ENCODE measurements at places on chromosomes 11 and 22.

GRCh38 chr11:121479698-121480238, 27.0 kb upstream of the SORL1-AS1 start:
- no peak for DNase-seq

DNA sequence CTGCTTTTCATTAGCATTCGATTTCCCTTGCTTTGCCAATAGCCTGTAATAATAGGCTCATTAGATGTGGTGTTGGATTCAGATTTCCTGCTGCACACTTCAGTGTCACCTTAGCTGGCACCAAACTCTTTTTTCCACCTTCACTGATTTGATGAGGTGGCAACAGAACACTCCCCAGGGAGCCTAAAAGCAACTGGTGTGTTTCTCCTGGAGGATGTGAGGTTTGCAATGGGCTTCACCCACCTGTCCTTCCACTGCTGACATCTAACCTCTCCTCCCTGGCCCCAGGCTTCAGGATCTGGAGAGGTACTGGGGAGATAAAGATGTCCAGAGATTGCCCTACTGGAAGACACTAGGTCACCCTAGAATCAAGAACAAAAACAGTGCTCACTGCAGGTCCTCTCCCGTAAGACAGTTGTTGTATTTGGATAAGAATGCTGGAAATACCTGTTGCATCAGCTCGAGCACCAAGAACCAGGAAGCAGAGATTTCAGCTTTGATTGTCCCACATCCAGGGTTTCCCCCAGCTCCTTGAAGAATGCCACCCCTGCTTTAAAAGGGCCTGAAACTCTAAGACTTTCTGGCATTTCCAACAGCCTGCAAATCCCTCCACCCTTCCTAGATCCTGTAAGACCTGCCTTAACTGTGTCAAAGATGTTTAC, 96.9 kb downstream of the SLC1A2 start:
- no peak for DNase-seq

DNA sequence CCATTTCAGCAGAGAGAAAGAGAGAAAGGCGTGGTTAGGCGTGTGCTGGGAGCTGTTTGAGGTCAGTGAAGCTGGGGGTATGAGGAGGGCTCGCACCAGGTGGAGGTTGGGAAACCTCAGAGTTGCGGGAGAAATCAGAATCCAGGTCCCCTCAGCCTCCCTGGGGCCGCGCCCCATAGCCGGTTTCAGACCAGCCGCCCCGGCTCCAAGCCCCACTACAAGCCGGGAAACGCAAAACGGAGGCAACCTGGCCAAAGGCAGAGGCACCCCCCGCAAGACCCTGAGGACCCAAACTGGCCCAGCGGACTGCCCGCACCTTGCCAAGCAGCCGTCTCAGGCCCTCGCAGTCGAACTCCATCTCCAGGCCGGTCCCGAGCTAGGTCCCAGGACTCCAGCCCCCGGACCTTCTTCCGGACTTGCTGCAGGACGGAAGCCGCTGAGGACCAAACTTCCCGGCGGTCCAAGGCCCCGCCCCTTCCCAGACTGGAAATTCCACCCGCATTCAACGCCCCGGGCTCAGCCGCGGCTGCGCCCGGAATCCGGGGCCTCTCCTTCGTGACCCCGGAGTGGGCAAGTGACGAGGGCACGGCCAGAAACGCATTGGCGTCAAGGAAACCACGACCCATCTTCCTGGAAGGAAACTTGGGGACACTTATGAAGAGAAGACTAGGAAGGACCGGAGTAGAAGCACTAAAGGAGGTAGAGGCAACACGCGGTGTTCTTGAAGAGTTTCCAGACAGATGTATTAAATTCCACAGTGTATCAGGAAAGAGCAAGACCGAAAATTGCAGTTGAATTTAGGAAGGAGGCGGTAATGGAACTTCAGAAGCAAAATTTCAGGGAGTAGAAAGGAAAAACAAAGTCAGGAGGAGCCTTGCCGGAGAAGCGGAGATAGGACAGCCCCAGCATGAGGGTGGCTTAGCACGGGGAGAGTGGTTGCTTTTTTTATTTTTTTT, at the start of gene UEVLD:
TSS of gene UEVLD (minus strand) at position 438 of the 956 bp plus-strand sequence. CDS start at position 358, 80 bp downstream.
- peak; percentile 91 for DNase-seq

GRCh38 chr11:103939694-103940093, 96.7 kb upstream of the DDI1 start:
- DNase-seq = no peak

GRCh38 chr11:65471447-65471891, 27.4 kb upstream of the MALAT1 start:
- peak; percentile 84 for DNase-seq

DNA sequence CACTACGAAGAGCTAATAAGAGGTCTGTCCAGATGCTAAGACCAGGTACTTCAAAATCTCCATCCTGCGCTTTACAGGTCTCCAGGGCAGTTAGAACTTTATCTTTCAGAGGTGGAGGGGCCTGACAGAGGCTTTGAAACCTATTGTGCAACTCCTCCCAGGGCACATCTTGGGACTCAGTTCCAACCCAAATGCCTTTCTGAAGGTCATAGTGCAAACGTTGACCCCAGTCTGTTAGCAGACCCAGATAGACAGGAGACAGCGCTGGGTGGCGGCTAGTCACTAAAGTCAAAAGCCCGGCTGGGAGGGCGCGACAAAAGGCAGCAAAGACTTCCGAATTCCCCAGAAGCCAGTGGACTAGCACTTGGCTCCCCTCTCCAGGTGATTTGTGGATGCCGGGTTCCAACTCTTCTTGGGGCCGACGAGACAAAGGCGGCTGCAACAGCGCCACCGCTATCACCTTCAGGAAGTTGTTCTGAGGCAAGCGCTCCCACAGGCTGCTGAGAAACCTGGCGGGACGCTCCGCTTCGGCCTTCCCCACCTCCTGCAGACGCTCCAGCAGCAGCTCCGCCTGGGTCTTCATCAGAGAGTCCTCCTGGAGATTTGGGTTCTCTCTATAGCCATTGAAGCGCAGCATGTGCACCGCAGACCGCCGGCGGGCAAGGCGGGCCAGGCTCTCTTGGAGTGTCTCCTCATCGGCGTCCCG, 728 bp downstream of the FANCF start:
- peak; percentile 49 for DNase-seq

GRCh38 chr22:48423481-48423911, 1404.2 kb downstream of the BRD1 start:
- peak; percentile 85 for DNase-seq

- DNase-seq = no peak
These were observed 39.7 kb upstream of the CCND1 start for GRCh38 chr11:69601011-69601975.

- no peak for DNase-seq
These were observed 285.3 kb upstream of the PITPNB start for GRCh38 chr22:28204382-28204781.
